ENCODE measurements at places on chromosomes 7 and 10.

- no peak for DNase-seq
Observed at GRCh38 chr7:45347804-45348203, 190.2 kb downstream of the RAMP3 start.

DNA sequence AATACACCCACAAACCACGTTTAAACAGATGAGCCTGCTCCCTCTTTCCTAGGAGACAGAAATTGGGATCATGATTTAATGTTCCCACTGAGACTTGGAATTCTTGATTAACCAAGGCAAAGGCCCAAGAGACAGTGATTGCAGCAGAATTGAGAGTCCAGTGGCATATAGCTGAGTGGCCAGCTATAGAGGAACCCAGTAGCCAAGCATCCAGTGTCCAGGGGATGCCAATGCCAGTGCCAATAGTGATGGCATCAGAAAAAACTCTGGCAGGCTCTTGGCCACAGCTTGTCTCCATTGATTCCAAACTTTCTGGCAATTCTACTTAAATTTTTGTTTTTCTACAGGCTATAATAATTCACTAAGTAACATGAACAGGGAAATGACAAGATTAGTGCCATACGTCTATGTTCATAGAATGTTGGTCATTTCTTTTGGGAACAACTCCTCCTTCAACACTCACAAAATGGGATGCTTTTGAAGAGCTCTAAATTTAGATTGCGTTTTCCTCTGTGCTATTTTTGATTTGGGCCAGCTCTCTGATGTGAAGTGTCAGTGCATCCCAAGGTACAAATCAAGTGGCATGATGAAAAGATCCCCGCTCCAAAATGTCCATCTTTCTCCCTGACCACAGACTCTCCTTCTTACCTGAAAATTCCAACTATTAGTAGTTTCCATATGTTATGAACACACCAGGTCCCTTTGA lies 83.1 kb upstream of the A1CF start:
- DNase-seq: no peak

GRCh38 chr10:108132303-108132702 lies 967.8 kb upstream of the SORCS1 start:
- no peak for DNase-seq

- no peak for DNase-seq
Observed at GRCh38 chr7:115964799-115965198, 65.8 kb downstream of the TFEC start.

DNA sequence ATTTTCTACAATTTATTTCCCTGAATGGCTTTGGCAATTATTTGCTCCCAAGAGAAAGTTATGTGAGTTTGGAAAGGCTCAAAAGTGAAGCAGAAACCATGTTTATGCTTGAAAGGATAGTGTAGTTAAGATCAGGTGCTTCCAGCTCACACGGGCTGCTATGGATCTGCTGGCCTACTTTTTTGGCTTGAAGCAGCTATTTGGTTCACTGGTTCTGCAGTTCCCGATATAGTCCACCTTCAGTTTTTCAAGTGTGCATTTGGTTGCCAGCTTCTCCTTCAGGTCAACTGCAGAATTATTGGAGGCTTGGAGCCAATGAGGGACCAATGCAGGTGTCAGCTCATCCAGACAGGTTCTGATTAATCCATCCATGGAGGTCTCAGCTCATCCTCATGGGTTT lies 484.3 kb upstream of the SEMA3A start:
- DNase-seq: no peak
